ENCODE measurements at places on chromosomes 6 and 20.

DNA sequence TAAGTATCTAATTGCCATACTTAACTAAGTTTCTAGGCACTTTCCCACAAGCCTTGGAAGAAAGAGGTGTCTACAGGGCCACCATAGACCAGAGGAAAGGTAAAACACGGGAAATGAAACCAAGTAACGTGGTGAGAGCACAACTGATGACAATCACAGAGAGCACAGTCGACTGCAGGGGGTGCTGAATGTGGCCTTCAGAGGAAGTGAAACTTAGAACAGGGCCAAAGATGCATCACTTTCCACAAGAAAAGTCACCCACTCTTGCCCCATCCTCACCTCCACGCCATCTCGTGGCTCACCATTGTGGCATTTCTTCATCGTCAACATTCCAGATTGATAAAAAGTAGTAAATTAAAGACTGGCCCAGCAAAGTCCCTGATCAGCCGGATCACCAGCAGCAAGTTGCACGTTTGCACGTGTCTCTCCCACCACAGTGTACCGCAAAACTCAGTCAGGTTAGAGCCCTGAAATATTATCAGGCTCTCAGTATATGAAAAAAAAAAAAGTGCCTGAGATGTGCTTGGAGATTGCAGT lies 31.4 kb downstream of the HIVEP2 start:
- peak; percentile 83 for DNase-seq
- H3K27ac ChIP-seq, result peak overlapping the region; percentile 82
- H3K4me3 ChIP-seq, result peak overlapping the region; percentile 55
- peaks cover 75% of the 10 kb centered on the region for H3K4me1 ChIP-seq

- DNase-seq, result no peak
- no peaks in the 10 kb centered on the region for H3K36me3 ChIP-seq
- no peak overlapping the region for H3K4me3 ChIP-seq
- H3K27ac ChIP-seq, result no peak overlapping the region
Observed at GRCh38 chr20:46814366-46815232, 80.0 kb upstream of the EYA2 start.

GRCh38 chr20:3483784-3484183 lies 13.0 kb downstream of the ATRN start:
- H3K27me3 ChIP-seq, result no peaks in the 10 kb centered on the region
- no peak for DNase-seq
- H3K4me3 ChIP-seq, result no peak overlapping the region
- H3K36me3 ChIP-seq, result no peaks in the 10 kb centered on the region

GRCh38 chr6:11164717-11165646 lies 53.5 kb upstream of the ERVFRD-1 start:
- H3K27ac ChIP-seq, result no peak overlapping the region
- H3K27me3 ChIP-seq, result no peaks in the 10 kb centered on the region
- H3K4me1 ChIP-seq, result no peaks in the 10 kb centered on the region
- H3K4me3 ChIP-seq, result no peak overlapping the region
- H3K36me3 ChIP-seq, result no peaks in the 10 kb centered on the region
- DNase-seq, result no peak

GRCh38 chr6:36197739-36198221 lies 1.2 kb downstream of the BRPF3 start:
- peak overlapping the region; percentile 81 for H3K4me3 ChIP-seq
- no peaks in the 10 kb centered on the region for H3K36me3 ChIP-seq
- peak overlapping the region; percentile 84 for H3K27ac ChIP-seq
- peak; percentile 4 for DNase-seq
- H3K27me3 ChIP-seq, result no peaks in the 10 kb centered on the region

- no peaks in the 10 kb centered on the region for H3K27me3 ChIP-seq
- no peaks in the 10 kb centered on the region for H3K4me1 ChIP-seq
- no peak for DNase-seq
- H3K36me3 ChIP-seq, result no peaks in the 10 kb centered on the region
- H3K4me3 ChIP-seq, result no peak overlapping the region
Observed at GRCh38 chr6:47064274-47064673, 22.1 kb upstream of the ADGRF1 start.

All from naive thymus-derived CD4-positive, alpha-beta T cell (primary cell).